ENCODE measurements at places on chromosomes 3 and 15.

DNA sequence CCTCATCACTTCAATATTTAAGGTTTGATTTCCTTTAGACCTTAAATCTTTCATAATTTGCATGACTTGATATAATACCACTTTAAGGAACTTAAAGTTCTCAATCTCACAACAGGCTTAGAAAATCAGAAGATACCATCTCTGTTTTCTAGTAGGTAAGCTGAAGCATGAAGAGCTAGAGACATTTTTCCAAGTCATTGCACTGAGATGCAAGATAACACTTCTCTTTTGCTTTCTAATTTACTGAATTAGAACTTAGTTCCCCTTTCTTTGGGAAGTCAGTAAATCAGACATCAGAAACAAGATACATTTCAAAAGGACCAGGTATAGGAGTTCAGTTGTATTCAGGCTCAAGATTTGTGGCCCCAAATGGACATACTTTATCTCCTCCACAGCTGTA is 79.7 kb downstream of the DZIP3 start:
- no peak for DNase-seq

GRCh38 chr3:54094926-54095325 is 27.4 kb upstream of the CACNA2D3 start:
- DNase-seq = no peak

DNA sequence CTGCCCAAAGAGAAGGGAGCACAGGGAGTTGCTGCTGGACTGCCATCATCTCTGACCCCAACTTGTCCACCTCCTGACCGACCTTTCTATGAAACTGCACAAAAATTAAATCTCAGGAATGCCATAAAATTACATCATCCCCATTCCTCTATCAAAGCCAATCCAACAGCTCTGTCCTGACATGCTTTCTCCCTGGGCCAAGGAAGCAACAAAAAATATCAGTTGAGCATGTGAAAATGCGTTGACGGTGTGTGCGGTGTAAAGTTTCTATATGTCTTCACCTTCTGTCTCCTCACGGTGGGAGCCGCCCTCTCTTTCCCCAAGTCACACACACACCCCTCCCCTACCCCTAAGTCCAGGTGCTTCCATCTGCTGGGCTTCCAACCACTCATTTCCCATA is 3.6 kb upstream of the ZNF774 start:
- no peak for DNase-seq

DNA sequence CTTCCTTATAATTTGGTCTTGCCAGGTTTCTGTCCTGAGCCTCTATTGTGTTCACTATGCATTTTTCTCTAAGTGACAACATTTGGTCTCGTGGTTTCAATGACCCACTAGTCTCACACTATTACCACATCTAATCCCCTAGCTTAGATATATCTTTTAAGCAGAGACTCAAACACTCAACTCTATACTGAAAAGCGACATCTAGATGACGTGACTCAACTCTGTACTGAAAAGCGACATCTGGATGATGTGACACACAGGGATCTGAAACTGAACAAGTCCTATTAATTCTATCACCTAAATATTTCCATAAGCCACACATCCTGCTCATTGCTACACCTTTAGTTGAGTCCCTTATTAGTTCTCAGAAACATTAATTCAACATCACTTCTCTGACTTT is 141.7 kb upstream of the MBNL1 start:
- DNase-seq = no peak

- no peak for DNase-seq
Observed at GRCh38 chr15:93887151-93887550, 344.2 kb upstream of the MCTP2 start.

DNA sequence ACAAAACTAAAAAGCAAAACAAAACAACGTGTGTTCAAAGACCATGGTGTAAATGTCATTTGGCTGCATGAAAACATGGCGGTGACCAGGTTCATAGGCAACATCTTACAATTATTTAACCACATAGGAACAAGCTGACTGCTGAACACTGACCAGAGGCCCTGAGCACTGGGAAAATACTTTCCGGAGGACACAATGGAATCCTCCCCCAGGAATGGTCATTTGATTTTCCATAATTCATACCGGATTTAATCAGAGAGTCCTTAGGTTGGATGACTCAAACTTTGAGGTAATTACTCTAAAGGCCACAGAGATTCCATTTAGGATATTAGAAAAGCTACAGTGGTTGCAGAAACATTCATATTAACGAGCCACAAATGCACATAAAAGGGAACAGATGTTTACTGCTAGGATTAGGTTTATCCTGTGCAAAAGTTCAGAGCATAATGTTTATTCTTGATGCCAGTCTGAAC is 254.7 kb downstream of the NR1D2 start:
- DNase-seq = no peak

DNA sequence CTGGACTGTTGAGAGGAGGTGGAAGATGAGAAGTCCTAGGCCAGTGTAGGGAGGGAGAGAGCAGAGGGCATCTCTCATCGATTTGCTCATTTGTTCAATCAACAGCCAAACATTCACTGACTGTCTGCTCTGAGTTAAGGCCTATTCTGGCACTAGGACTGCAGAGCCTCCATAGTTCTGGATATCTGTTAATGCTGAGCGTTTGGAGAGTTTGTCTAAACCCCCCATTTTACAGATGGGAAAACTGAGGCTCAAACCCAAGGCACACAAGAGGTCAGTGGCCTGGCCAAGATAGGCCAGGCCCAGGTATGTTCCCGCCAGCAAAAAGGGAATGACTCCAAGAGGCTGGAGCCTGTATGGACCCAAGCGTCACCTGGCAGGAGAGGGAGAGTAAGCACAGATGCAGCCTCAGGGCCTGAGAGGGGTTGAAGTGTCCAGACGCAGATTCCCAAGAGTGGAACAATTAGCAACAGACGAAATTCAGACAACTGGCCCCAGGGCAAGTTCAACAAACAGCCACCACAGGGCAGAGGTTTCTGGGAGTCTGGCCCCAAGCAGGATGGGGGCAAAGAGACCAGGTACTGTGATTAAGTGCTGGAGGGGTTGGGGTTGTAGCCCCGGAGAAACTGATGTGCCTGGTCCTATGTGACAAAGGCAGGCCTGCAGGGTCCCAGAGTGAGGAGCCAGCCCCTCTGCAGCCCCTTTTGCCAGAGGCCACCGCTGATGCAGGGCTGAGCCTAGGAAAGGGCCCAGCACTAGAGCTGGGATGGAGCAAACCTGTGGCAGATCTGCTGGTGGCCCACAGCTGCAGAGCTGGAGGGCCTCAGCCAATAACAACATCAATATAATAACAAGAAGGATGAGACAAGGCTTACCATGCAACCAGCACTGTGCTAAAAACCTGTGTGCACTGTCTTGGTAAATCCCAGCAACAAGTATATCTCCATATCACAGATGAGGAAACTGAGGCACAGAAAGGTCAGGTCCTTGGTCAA is 245.1 kb upstream of the TLE3 start:
- no peak for DNase-seq

Measured in kidney tubule cell (primary cell).